ENCODE measurements at places on chromosomes 3 and 15.
A peak's percentile ranks its signal among the peaks of the same experiment; 100 is the strongest.

DNA sequence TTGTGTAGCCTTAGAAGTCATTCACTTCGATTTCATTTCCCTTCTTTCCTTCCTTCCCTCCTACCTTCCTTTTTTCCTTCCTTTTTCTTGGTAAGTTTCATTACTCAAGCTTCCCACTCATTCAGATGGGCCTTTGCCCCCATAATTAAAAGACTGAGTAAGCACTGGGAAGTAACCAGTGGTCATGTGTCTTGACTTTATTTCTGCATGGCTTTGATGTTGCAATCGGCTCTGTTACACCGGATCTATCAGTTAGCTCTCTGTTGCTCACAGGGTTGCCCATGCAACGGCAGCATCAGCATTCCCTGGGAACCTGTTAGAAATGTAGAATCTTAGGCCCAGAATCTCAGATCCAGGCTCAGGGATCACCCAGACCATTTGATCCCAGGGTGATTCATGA lies 25.6 kb upstream of the LARS2 start:
- no peak for DNase-seq

GRCh38 chr15:85692873-85693272 lies 101.9 kb downstream of the KLHL25 start:
- no peak for DNase-seq

DNA sequence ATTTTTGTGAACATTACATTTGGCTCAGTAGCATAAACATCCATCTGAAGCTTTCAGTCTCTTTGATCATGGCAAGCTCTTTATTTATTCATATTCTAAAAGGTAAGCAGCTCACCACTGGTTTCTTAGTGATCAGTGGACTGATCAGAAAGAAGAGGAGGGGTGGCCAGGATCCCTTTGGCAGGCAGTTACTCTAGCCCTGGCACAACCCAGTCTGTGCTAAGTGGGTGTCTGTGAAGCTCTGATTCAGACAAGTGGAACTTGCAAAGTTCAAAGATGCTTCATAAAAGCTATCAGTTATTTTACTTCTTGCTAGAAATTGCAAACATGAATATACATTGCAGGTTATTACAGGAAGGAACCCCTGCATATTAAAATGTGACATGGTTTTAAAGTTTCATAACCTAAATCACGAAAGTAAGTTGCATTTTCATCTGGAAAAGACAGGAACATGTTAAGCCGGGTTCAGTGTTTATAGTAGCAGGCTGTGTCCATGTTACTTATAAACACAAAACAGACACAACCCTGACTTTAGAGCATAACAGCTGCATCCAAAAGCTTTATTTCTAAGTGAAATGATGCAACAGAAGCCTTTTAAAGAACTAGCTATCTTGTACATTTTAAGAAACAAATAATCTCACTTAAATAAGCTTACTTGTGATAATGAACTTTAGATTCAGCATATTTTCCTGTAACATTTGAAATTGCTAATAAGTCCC lies 785.3 kb downstream of the MCTP2 start:
- DNase-seq: no peak

DNA sequence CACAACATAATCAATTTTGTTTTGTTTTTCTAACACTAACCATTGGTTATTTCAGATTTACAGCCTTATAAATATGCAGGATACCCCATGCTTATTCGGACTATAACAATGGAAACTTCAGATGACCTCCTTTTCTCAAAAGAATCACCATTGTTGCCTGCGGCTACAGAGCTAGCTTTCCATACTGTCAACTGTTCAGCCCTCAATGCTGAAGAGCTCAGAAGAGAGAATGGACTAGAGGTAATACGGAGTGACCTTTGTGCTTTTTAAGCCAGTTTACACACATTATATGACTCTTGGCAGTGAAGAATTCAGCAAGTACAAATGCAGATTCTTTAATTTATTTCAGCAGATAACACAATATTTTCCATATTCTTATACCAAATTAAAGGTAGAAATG lies 81.8 kb downstream of the DNAJC13 start:
- no peak for DNase-seq

GRCh38 chr3:193207290-193208273 lies 33.4 kb upstream of the PLAAT1 start:
- DNase-seq: no peak

DNA sequence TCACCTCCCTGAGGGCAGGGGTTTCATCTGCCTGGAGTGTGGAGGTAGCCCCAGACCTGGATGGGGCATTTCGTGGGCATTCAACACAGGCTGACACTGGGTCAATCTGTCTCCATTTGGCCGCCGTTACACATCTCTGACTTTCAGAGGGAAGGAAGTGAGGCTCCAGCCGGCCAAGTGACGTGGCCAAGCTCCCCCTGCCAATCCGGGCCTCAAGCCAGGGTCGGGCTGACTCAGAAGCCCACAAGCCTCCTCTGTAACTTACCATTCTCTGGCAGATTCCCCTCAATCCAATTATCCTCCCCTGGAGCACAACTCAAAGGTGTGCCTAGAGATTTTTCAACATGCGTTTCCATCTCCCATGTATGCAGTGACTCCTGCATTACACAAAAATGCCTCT lies 227.6 kb downstream of the KLF13 start:
- DNase-seq: no peak

DNA sequence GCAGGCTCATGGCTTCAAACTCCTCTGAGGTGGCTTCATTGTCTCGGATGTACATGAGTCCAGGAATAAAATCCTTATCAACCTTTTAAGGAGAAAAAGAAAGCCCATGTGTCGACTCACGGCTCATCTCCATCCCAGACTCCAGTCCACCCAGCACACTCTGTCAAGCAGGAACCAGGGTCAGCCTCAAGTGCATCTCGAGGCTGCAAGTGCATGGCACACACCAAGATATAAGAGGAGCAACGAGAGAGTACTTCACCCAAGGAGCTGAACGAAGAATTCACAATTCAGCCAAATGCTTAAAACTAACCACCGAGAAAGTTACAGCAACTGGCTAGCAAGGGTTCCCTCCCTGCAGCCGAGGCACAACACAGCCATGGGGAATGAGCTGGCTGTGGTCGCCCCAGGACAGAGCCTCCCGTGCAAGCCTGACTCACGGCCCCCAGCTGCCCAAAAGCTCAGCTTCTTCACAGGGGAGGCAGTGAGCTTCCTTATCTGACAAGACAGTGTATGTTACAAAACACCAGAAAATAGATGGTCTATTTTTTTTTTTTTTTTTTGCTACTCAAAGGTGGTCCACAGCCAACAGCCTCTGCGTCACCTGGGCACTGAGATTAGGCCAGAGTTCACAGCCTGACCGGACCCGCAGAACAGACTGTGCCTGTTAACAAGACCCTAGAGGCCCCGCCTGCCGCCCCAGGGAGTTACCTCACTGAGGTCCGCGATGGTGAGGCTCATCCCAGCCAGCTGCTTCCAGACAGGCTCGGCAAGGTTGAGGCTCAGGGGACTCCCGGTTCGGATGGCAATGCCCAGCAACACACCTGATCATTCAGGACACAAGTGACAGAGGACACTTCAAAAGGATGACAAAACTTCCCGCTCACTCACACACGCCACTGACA lies 15.9 kb upstream of the OCA2 start:
- DNase-seq: no peak

- DNase-seq: peak; percentile 67
These were observed 44.0 kb downstream of the MFSD1 start for GRCh38 chr3:158845765-158846350.

DNA sequence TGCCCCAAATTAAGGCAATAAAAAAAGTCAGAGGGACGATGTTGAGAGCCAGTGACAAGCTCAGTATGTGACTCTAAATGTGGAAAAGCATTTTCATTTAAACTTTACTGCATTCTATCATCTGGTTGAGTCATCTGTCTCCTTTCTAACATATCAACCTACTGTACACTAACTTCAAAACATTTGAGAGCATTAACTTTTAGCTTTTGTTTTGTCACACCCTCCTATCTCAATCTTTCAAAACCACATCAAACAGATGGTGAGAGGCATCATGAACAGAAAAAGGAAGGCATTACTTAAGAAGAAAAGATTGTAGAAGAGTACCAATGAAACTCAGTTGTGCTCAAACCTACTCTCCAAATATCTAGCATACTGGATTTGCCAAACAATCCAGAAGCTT lies 4.8 kb downstream of the LRRC58 start:
- DNase-seq: no peak

DNA sequence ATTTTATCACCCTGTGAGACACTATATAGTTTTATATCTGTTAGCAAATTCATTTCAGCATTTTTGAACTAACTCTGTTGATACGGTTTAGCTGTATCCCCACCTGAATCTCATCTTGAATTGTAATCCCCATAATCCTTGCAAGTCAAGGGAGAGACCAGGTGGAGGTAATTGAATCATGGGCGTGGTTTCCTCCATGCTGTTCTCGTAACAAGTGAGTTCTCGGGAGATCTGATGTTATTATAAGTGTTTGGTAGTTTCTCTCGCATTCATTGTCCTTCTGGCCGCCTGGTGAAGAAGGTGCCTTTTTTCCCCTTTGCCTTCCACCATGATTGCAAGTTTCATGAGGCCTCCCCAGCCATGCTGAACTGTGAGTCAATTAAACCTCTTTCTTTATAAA lies 53.2 kb upstream of the TMC3 start:
- DNase-seq: no peak

GRCh38 chr15:64133623-64134344 lies 17.7 kb upstream of the SNX22 start:
- DNase-seq: no peak

DNA sequence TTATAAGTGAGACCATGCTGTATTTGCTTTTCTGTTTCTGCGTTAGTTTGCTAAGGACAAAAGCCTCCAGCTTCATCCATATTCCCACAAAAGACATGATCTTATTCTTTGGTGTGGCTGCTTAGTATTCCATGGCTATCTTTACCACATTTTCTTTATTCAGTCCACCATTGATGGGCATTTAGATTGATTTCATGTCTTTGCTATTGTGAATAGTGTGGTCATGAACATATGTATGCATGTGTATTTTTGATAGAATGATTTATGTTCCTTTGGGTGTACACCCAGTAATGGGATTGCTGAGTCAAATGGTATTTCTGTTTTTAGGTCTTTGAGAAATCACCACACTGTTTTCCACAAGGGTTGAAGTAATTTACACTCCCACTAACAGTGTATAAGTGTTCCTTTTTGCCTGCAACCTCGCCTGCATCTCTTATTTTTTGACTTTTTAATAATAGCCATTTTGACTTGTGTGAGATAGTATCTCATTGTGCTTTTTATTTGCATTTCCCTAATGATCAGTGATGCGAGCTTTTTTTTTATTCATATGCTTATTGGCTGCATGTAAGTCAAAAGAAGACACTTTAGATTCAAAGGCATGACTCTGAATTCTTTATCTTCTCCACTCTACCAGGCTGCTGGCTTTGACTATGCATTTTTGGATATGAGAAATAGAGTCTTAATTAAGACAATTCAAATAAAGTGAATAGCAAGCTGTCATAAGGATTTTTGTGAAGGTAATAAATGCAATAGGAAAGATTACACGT lies 183.3 kb upstream of the SYNPR start:
- DNase-seq: no peak

DNA sequence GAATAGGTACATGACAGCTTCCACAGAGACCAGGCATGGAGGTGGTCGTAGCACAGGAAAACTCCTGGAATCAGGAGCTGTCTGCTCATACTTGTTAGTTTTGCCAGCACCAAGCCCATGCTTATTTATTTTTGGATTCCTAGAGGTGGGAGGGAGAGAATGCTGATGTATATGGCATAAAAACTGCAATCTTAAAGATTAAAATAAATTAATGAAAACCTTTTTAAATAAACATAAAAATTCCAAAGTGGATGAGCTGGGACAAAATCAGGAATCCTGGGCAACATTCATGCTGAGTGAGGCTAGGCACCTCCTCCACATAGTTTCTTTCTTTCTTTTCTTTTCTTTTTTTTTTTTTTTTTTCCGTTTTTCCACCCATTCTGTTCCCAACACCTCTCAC lies 14.3 kb upstream of the BCL6 start:
- no peak for DNase-seq

- peak; percentile 89 for DNase-seq
These were observed at the start of gene CNTN4 for GRCh38 chr3:2098398-2099027. CNTN4 (plus strand) TSS chr3:2098866.

GRCh38 chr3:100213891-100214573 lies 46.8 kb upstream of the TBC1D23 start:
- DNase-seq: no peak

DNA sequence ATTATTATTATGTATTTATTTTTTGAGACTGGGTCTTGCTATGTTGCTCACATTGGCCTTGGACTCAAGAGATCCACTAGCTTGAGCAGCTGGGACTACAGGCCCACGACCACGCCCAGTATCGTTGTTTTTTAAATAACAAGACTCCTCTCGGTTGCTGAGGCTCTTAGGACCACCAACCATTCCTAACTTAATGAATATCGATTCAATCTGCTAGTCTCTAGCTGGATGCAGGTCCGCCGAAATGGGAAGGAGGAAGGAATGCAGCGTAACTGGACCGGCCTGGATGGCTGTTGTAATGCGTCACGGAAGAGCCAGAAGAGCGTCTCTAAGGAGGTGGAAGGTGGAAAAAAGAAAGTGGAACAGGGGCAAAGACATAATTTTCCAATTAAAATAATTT lies 1.7 kb downstream of the ANXA2 start:
- no peak for DNase-seq

DNA sequence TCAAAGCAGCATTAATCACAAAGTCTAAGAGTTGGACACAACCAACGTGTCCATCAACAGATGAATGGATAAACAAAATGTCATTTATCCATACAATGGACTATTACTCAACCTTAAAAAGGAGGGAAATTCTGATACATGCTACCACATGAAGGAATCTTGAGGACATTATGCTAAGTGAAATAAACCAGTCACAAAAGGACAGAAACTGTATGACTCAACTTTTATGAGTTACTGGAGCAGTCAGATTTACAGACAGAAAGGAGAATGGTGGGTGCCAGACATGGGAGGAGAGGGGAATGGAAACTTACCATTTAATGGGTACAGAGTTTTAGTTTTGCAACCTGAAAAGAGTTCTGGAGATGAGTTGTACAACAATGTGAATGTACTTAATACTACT lies 43.0 kb upstream of the SEC13 start:
- DNase-seq: no peak

GRCh38 chr3:69370901-69371301 lies 15.0 kb downstream of the FRMD4B start:
- no peak for DNase-seq

Data from HEK293T (cell line).